ENCODE measurements at places on chromosomes 7 and 10.

DNA sequence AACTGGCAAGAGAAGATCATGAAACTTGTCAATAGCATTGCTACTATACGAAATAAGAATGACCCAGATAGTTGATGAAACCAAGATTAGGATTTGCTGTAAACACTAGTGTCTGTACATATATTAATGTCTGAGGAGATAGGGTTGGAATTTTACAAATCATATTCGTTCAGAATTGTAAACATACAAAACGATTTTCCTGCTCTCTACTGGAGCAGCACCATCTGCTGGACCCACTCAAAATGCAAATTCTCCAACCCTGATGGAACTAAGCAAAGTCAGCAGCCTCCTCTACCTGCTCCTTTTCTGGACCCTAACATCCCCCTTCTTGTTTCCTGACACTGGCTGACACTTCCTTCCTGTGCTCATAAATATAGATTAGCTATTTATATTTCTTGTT is 29.4 kb upstream of the SGMS1 start:
- no peak for DNase-seq

DNA sequence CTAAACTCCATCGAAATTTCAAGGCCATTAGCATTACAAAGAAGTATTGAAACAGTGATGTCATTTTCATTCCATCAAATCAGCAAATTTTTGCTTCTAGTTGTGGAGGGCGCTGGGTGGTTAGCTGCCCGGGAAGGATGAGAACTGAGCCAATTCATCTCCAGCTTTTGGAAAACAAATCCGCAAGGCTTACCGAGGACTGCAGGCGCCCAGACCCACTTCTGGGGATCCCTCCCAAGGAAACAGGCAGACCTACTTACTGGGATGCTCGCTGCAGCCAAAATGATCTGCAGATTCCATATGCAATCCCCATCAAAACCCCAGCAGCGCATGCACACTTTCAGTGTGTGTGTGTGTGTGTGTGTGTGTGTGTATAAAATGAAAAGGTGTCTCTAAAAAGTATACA is 19.2 kb downstream of the TNRC18 start:
- no peak for DNase-seq

- DNase-seq, result no peak
These were observed 11.9 kb upstream of the SFR1 start for GRCh38 chr10:104109908-104110662.

DNA sequence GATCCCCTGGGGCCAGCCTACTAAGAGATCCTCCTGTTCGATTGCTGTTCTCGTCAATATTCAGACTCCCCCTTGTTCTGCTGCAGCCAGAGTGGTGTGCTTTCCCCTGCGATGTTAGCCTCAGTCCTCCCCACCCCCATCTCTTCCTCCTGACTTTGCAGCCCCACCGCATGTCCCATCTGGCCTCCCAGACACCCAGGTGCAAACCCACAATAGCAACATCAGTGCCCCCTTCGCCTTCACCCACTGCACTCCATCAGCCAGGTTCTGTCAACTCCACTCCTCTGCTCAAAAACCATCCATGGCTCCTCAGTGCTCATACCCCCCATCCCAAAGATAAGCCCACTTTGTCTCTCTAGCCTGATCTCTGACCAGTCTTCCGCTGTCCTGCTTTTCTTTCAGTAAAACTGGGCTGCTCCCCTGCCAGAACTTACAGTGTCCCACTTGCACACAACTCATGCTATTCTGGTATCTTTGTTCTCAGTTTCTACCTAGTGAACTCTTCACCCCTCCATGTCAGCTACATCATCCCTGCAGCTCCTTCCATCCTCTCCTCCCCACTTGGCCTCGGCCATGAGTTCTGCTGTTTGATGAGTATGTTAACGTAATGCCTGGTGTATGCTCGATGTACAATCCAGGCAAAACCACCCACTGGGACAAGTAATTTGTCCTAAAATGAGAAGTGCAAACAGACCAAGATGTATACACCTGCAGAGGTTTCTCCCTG is 26.6 kb downstream of the COL13A1 start:
- no peak for DNase-seq

- DNase-seq, result no peak
These were observed 664.9 kb downstream of the SUGCT start for GRCh38 chr7:40799493-40800403.
